ENCODE measurements at places on chromosomes 3 and 15.

GRCh38 chr3:136195258-136196063, 674 bp downstream of the MSL2 start:
- peak; percentile 86 for DNase-seq

- DNase-seq = no peak
Observed at GRCh38 chr3:132062535-132062934, 27.7 kb upstream of the CPNE4 start.

GRCh38 chr3:98964784-98965183, 63.3 kb upstream of the DCBLD2 start:
- DNase-seq = no peak

- DNase-seq = no peak
Observed at GRCh38 chr3:100263583-100263982, 2.8 kb downstream of the TBC1D23 start.

DNA sequence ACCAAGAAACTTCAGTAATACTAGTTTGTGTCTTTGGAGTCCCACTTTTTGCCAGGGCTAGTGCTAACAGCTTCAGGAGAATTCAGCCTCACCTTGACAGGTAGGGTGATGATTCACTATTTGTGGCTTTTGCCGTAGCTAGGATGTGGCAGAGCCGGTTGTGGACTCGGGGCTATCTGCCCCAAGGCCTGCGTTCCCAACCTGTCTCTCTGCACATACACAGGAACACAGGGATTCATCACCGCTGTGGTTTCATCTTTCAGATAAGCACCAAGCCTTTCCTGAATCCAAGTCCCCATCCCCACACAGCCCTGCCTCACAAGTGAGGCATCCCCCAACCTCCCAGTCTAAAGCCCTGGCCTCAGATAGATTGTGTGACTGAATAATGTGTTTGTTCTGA, 45.2 kb upstream of the POLG start:
- no peak for DNase-seq

DNA sequence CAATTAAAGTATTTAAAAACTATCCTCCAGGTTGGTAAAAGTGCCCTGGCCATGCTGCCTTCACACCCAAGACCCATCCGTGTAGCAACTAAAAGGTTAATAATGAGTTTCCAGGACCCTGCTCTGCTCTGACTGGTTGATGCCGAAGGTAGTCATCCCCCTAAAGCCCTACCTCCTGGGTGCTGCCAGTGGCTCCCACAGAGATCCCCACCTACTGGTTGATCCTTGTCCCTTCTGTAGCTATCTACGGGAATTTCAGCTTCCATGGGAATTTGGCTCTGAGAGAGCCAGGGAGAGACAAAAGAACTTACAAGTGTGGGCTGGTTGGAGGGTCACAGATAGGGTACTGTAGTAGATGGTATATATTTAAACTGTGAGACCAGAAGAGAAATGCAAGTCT, 110.6 kb upstream of the NANOGP8 start:
- no peak for DNase-seq

GRCh38 chr15:34304613-34305012, 33.0 kb downstream of the SLC12A6 start:
- no peak for DNase-seq

- no peak for DNase-seq
Observed at GRCh38 chr3:145286937-145287336, 874.0 kb downstream of the PLOD2 start.

- no peak for DNase-seq
Observed at GRCh38 chr3:107236655-107237337, 140.4 kb upstream of the CCDC54 start.

DNA sequence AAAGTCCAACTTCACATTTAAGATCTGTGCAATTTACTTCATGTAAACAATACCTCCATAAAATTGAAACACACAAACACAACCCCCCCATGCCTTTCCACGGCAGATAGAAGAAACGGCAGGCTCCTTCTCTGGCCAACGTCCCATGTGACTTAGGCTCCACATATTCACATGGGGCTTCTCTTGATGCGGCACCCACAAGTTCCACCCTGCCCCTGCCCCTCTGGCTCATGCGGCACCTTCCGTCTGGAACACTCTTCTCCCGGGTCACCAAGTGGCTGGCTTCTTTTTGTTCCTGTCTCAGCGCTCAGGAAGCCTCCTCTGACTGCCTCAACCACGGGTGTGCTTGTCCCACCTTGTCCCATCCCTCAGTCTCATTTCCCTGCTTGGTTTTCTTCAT, 25.6 kb downstream of the STIMATE start:
- no peak for DNase-seq

GRCh38 chr3:134145183-134145582, 105.5 kb downstream of the RYK start:
- DNase-seq = no peak

DNA sequence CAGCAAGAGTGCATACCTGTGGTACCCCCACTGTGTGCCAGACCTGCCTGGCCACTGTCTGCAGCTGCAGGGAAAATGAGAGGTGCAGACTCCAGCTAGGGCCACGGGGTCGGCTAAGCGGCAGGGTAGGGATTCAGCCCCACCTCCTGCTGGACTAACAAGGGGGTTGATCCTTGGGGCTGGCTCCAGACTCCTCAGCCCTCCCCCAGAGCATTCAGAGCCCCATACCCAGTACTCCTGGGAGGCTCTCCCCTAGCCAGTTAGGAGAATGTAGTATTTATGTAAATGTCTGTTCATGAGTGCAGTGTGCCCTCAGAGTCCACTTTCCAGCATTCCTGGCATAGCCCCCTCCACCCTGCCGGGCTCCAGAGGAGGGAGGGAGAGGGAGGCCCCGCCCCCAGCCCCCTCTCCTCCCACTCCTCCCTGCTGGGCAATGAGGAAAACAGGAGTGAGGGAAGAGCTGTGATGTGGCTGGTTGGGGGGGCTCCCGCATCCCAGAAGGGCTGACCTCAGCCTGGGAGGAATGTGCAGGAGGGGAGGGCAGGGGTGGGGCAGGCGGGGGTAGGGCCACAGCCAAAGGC, 4.5 kb upstream of the SEMA3B start:
- DNase-seq = no peak

- no peak for DNase-seq
Observed at GRCh38 chr15:92268900-92269299, 124.8 kb upstream of the ST8SIA2 start.

- DNase-seq = no peak
Observed at GRCh38 chr3:141686466-141687291, 51.4 kb upstream of the RNF7 start.

DNA sequence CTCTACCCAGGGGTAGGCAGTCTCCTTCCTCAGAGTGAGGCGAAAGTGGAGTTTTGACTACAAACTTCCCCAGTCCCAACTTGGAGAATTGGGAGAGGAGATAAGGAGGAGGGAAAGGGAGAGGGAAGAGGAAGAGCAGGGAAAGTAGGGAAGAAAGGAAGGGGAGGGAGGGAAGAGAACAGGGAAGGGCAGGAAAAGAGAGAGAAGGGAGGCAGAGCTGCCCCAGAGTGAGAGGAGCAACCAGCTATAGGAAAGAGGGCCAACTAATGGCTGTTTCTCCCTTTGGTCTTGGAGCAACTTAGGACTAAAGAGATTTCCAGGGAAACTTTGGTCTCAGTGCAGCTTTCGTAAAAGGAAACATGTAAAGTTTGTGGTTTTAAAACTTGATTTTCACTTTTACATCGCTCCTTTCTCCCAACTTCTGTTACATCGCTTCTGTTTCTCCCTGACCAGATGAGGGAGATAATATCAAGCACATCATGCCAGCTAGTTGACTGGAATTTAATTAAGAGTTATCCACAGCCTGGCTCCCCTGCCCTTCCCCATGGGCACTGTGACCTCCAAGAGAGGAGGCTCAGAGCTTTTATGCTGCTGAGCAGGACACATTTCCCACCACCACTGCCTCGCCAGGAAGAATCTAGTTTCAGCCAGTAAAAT, 1.4 kb downstream of the CA12 start:
- DNase-seq = no peak

GRCh38 chr3:106820726-106821362, 556.4 kb upstream of the CCDC54 start:
- no peak for DNase-seq

DNA sequence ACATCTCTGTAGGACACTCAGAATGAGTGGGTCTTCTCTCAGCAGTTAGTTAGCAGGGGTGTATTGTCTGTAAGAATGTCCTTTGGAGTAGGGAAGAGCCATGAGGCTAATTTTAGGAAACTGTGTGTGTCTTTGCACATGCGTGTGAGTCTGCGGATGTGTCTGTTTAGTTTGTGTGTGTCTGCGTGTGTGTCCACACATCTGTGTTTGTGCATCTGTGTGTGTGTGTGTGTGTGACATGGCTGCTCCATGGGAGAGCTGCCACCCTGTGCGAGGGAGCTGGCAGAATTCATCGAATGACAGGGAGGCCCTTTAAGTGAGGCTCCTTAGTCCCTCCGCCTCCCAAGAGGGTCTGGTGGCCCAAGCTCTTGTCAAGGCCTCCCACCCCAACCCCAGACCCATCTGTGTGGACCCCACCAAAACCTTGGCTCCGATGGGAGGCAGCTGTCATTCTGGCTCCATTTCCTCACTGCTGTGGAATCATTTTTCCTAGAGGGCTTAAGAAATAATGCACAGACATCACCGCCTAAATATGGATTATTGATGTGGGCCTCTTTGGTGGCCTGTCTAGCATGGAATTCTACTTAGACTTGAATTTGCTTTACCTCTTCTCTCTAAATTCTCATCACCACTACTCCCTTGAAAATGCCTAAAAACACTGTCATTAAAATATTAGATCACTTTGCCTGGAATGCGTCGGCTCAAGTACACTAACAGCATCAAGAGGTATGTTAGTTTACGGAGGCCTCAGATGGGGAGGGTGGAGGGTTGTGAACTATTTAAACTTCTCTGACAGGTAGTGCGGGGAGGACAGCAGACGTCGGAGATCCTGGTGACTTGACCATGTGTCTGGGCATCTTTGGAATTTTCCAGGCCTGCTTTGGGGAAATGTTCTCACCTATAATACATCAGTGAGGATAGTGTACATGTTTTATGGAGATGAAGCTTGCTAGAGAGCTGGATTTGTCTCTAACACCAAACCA, 9.4 kb downstream of the ESYT3 start:
- no peak for DNase-seq

DNA sequence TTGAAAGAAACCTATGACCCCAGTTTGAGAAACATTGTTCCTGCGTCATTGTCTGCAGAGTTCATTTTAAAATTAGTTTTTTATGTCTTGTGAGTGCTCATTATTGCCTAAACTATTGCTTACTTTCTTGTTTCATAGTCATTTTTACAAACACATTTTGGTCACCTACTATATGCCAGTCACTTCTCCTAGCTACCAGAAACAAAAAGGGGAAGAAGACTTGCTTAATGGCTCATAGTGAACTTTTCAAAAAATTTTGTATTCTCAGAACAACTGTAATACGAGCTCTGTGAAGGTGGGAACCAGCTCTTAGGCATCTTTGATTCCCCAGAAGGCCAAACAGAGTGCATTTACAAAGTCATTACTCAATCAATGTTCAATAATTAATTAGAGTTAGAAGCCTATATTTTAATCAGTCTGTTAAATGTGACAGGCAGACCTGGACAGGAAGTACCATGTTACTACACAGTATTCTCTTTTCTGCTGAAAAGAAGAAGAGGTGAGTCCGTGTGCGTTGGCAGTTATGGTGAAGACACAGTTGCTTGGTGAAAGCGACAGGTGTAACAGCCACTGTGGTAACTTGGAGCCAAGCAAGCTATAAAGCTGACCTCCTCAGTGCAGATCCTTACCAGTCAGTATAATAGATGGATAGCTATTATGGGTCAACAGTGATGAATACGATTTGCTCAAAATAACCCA, 46.6 kb downstream of the DPPA2 start:
- DNase-seq = no peak

GRCh38 chr3:31624083-31624709, 91.5 kb downstream of the STT3B start:
- no peak for DNase-seq

GRCh38 chr3:66479532-66479947, 21.3 kb downstream of the LRIG1 start:
- no peak for DNase-seq

- no peak for DNase-seq
Observed at GRCh38 chr3:128786434-128787020, 60.5 kb downstream of the RAB7A start.

DNA sequence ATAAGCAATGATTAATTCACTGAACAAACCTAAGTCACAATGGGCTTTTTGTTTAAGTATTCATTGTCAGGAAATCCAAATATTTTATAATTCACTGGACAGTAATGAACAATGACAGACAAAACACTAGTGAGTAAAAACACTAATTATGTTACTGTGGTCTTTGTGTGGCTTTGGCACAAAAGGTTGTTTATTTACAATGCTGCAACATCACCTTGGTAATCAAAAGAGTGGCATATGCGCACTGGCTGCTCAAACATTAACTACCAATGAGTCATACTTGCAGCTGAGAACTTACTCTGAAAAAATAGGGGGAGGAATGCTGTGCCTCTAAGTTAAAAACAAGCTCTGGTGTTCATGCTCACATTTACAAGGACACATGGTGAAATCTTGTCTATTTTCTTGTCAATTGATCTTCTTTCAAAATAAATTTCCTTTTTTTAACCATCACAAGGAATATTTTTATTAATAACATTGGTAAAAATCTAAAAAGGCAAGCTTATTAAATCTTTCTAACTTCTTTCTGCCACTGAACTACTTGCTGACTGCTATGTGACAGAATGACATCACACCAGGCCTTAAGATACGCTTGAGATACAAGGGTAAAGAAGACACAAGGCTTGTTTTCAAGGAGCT, 85.2 kb upstream of the PPIB start:
- no peak for DNase-seq

- DNase-seq = no peak
Observed at GRCh38 chr3:13937131-13937530, 57.3 kb upstream of the WNT7A start.

GRCh38 chr3:190097025-190097424, 23.7 kb downstream of the P3H2 start:
- DNase-seq = no peak

GRCh38 chr15:47870300-47870955, 153.1 kb downstream of the SEMA6D start:
- DNase-seq = no peak

- DNase-seq = no peak
Observed at GRCh38 chr15:92603743-92604470, 51.7 kb downstream of the FAM174B start.

DNA sequence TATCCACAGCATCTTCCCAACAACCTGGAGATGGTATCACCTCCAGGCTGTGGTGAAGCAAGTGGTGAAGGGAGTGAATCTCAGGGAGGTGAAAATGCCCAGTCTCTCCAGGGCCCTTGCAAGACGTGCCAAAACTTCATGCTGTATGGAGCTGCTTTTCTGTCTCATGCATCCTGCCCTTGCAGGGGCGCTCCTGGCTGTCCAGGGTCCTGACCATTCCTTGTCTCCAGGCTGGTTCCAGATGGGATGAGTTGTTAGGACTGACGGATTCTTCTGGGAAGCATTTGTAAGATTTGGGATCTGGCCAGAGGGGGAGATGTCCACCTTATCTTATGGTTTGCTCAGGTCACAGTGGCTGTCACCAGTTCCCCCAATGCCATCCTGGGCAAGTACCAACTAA, 15.8 kb downstream of the TGM4 start:
- DNase-seq = no peak

- DNase-seq = no peak
Observed at GRCh38 chr3:138824114-138824506, 10.6 kb downstream of the PIK3CB start.

GRCh38 chr3:138034918-138035317, 25.0 kb downstream of the CLDN18 start:
- no peak for DNase-seq

- DNase-seq = no peak
Observed at GRCh38 chr15:95129574-95129973, 898.2 kb downstream of the MCTP2 start.

GRCh38 chr3:187823746-187824145, 78.5 kb upstream of the BCL6 start:
- DNase-seq = no peak
